ENCODE measurements at places on chromosomes 11 and 22.

GRCh38 chr11:133172349-133172748, 360.0 kb downstream of the OPCML start:
- DNase-seq, result no peak

DNA sequence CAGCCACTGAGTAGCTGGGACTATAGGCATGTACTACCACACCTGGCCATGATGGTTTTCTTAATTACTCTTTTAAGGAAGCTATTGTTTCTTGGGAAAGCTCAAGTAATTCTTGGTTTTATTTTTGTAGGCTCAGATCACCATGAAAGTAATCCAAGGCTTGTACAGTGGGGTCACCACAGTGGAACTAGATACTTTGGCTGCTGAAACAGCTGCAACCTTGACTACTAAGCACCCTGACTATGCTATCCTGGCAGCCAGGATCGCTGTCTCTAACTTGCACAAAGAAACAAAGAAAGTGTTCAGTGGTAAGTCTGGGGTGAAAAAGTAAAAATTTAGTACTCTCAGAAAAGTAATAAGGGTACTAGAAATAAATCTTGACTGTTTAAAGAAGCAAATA, 11.3 kb downstream of the RRM1 start:
- DNase-seq, result no peak

GRCh38 chr11:47132490-47132889, 44.2 kb downstream of the ARFGAP2 start:
- DNase-seq, result no peak

GRCh38 chr22:33975841-33976240, 55.6 kb upstream of the LARGE1 start:
- no peak for DNase-seq

DNA sequence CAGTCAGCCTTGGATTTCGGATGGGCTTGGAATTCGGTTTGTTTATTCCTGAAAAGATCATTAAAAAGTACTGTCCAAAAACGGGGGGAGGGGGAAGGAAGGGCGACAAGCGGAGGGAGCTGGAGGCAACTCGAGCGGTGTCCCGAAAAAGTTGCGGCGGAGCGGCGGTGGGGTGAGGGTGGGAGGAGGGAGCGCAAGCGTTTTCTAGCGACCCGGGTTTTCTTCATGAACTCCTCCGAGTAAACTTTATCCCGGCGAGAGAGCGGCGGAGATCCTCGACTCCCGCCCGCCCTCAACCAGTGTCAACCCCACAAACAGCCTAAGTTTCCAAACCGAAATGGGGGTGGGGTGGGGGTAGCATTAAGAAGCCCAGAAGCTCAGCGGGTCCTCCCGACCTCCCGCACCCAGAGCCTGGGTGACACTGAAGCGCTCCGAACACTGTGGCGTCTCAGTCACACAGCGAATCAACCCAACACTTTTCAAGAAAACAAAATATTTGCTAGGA, 133.0 kb upstream of the C11orf58 start:
- no peak for DNase-seq

GRCh38 chr11:67633758-67634365, 4.1 kb upstream of the NUDT8 start:
- no peak for DNase-seq

GRCh38 chr11:3786781-3787428, 10.4 kb downstream of the NUP98 start:
- DNase-seq, result no peak

DNA sequence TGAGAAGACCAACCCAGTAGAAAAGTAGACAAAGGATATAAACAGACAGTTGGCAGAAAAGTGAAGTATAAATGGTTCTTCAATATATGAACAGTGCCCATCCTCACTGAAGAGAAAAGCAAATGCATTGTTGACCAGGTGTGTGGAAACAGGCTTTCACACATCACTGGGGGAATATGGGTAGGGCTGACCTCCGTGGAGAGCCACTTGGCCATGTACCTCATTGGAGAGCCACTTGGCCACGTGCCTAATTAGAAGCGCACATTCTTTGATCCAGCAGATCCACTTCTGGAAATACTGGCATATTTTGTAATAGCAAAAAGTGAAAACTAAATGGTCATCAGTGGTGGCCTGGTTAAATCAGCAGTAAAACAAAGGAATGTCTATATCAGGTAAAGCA, 43.2 kb downstream of the PPP6R3 start:
- DNase-seq, result no peak

GRCh38 chr22:20219667-20220628, 48.2 kb downstream of the RTN4R start:
- no peak for DNase-seq

- no peak for DNase-seq
These were observed 457.2 kb upstream of the CADM1 start for GRCh38 chr11:115961159-115962003.

- no peak for DNase-seq
These were observed 11.2 kb downstream of the OR8D1 start for GRCh38 chr11:124302347-124303125.

GRCh38 chr11:117627259-117627658, 169.8 kb downstream of the DSCAML1 start:
- no peak for DNase-seq

- no peak for DNase-seq
These were observed 47.6 kb upstream of the PARVA start for GRCh38 chr11:12329797-12330196.

GRCh38 chr22:25802018-25802417, 60.0 kb downstream of the MYO18B start:
- DNase-seq, result no peak

GRCh38 chr11:4865855-4866254, 15.8 kb upstream of the OR51T1 start:
- no peak for DNase-seq

GRCh38 chr11:22444076-22444475, 105.9 kb downstream of the SLC17A6 start:
- DNase-seq, result no peak

DNA sequence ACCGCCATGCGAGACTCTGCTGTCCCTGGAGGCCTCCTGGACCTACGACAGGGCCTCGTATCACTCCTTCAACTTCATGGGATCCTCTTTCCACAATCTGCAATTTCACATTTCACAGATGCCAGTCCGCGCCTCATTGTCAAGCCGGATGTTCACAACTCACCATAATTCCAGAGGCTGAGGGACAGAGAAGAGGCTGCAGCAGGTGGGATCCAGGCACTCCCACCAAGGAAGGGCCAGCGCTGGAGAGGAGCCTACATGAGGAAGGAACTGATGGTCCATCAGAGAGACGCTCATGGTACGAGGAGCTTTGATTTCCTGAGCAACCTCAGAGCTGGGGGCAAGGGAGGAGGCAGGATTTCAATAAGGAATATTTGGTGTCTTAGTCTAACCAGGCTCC, 495.0 kb downstream of the BRD1 start:
- no peak for DNase-seq

- DNase-seq, result no peak
These were observed 53.1 kb downstream of the ARRB1 start for GRCh38 chr11:75298191-75298975.

DNA sequence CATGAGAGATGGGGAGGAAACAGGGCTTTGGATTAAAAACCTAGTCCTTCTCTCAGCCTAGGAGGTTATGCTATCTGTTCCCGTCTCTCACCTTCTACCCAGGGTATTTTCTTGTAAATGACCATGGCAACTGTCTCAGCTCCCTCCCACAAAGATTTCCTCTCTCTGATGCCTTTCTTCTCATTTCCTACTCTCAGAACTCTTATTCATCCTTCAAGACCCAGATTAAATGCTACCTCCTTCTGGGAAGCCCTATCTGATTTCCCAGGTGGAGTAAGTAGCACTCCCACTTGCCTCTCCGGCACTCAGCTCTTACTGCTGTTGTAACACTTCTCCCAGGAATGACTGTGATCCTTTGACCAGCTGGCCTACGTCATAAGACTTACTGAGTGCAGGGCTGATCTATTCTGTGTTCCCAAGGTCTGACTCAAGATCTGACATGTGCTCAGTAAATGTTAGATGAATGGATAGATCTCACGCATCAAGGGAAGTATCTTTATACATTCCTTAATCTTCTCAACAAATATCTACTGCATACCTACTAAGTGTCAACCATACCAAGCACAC, 175.0 kb downstream of the TENM4 start:
- no peak for DNase-seq

GRCh38 chr11:76197332-76197731, 9.0 kb downstream of the WNT11 start:
- no peak for DNase-seq

GRCh38 chr11:122690384-122690783, 34.9 kb downstream of the UBASH3B start:
- DNase-seq, result no peak

- no peak for DNase-seq
These were observed 86.8 kb downstream of the AMOTL1 start for GRCh38 chr11:94854770-94855633.

DNA sequence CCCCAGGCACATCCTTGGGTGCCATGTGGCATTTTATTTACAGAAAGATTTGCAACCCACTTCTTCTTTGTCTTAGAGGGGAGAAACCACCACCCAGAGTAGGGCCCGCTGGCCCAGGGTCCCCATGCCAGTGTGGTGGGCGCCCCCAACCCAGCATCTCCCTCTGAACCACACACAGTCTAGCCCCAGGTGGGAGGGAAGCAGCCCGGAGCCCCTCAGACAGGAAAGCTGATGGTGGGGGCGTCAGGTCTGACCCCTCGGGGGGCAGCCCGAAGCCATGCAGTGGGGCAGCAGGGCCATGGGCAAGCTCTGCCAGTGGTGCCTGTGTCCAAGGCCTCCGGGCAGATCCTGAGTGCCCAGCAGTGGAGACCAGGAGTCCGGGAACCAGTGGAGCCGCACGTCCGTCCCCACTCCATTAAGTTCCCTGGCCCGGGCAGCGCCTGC, 11.7 kb downstream of the TRPM5 start:
- no peak for DNase-seq

DNA sequence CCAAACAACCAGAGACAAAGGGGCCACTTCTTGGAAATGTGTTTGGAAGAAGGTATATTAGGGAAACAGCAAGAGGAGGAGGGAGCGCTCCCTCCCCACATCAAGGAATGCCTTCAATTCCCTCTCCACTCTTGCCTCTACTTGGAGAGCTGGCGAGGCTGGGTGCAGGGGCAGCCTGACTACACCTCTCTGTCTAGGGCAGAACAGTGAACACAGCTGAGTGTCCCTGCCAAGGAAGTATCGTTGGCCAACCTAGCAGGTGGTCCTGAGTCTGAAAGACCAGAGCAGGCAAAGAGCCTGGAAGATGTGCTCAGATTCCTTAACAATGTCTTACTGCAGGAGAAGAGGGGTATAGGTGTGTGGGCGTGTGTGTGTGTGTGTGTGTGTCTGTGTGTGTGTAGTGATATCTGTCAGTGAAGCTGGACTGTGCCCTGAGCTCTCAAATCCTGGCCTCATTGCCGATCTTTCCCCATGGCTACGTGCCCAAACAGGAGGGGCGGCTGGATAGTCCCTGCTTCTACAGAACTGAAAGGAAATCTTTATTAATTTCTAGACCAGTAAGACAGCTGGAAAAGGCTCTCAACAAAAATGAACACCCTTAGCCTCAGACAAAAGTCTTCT, 46.8 kb downstream of the PAMR1 start:
- DNase-seq, result no peak

DNA sequence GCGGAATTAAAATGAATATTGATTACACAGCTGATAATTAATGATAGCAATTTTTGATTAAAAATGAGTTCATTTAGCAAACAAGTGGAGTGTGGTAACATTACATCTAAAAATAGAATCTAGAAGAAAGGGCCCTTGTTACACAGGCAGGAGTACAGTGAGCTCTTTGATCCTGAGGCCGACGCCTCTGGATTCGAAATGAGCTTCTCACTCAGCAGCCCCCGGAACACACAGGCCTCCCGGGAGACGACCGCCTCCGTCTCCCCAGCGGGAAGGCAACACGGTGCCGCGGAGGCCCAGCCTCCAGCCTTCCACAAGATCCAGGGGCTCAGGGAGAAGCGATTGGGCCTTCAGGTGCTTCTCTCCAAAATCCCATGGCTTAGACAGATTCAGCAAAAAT, 379.1 kb downstream of the BRD1 start:
- DNase-seq, result no peak

GRCh38 chr22:19109198-19110063, 12.8 kb downstream of the DGCR2 start:
- peak; percentile 73 for DNase-seq

DNA sequence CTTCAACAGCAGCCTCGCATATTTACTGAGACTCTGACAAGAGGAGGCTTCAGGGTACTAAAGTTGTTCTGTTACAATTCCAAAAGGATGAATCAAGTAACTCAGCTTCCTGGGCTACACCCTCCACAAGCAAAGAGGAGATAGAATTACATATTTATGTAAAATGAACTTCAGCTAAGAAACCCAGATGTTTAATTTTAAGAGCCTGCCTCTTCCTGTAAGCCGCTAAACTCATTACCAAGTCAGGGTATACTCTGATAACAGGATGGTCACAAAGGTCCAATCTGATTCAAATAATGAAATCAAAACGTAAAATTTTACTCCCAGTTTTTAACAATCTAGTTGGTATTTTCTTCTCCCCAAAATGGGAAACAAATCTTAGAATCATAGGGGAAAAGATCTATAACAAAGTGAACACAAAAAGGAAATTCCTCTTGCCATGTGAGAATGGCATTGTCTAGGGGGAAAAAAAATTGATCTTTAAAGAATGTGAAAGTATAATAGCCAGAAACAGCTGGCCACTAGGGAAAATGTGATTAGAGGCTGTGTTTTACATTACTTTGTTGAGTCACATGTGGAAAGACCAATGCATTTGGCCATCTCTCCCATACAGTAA, 30.9 kb downstream of the CHEK2 start:
- no peak for DNase-seq

GRCh38 chr22:30804626-30805025, 110.0 kb downstream of the OSBP2 start:
- no peak for DNase-seq

DNA sequence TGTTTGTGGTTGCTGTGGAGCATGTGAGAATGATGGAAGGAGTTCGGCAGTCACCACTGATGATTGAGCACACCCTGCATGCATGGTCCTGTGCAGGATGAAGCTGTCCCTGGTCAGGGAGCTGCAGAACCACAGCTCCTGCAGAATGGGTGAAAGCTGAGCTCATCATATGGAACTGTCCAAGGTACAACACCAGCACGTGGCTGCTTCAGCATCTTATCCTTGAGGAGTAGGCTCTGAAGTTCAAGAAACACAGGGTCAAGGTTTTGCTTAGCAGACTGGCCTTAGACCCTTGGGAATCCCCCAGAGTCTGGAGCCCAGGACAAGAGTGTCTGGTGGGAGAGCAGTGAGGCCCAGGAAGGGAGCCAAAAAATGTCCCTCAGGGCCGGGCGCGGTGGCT, 182.4 kb upstream of the LARGE1 start:
- no peak for DNase-seq

GRCh38 chr11:86575927-86576326, 96.5 kb downstream of the ME3 start:
- DNase-seq, result no peak

DNA sequence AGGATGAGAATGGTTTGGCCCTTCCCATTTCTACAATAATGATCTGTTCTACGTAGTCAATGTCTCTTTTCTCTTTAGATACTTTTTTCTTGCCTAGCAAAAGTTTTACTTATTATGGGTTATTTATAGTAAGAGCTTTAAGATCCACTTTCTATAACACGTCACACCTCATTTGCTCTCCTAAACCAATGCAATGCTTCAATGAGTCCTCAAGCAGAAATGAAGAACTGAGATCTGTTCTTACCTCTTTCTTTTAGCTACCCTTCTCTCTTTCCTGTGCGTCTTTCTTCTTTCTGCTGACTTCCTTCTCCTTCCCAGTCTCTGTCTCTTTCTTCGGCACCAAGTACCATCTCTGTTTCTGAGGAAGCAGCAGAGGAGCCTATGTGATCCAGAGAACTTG, 61.8 kb downstream of the SNX19 start:
- no peak for DNase-seq
